Smooth muscle cell of trachea (primary cell): ENCODE measurements at places on chromosomes 2 and 18. TPM values are rescaled to one million over a fixed set of nuclear protein-coding genes. Genes with fewer than 3 reads are reported as not detected.

GKN2 gene
- total RNA-seq = not detected in 2 replicates

HOXD3 gene
- total RNA-seq = 0.29 TPM in 1 of 2 replicates, not detected in the other

C2orf72 gene
- total RNA-seq = 0.17 TPM in 1 of 2 replicates, not detected in the other

GPR75 gene
- total RNA-seq = 1.3 and 1.5 TPM in 2 replicates

TMEM163 gene
- total RNA-seq = not detected in 2 replicates

AQP12A gene
- not detected in 2 replicates for total RNA-seq

MTERF4 gene
- 32.1 and 43.5 TPM in 2 replicates for total RNA-seq

CABYR gene
- total RNA-seq = 7.7 and 10.1 TPM in 2 replicates

POTEJ gene
- not detected in 2 replicates for total RNA-seq

PGAP1 gene
- 6.8 and 11.3 TPM in 2 replicates for total RNA-seq

AQP12B gene
- total RNA-seq = 0.17 TPM in 1 of 2 replicates, not detected in the other

ABCB11 gene
- under 0.01 TPM in 1 of 2 replicates, not detected in the other for total RNA-seq

CD207 gene
- total RNA-seq = not detected in 2 replicates

TNFAIP6 gene
- total RNA-seq = 32.4 and 40.9 TPM in 2 replicates

KLHL41 gene
- total RNA-seq = 5.4 and 9.8 TPM in 2 replicates

CCDC74A gene
- 9.0 and 12.7 TPM in 2 replicates for total RNA-seq

CIAO1 gene
- total RNA-seq = 92.1 and 93.5 TPM in 2 replicates

C2orf80 gene
- not detected in 2 replicates for total RNA-seq
